Cerebellum (tissue), 4 donors: ENCODE measurements at places on chromosomes 5 and 9.

DNA sequence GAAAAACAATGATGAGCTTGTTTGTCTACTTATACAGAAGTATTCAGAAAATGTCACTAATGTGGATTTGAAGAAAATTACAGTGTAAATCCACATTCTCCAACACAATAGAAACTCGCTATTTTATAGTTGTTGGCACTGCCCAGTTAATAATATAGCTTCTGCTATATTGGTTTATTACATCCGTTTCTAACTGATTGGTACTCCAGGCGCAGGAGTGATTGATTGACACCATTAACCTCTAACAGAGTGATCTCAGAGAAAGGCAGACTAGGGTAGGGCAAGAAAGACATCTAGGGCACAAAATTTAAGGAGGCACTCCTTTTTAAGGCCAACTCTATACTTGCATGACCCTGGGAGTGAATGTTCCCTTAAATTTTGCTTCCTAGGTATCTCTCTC lies 84.0 kb upstream of the MIER3 start:
- DNase-seq, result no peak

GRCh38 chr9:20808002-20808401 lies 123.9 kb downstream of the FOCAD start:
- no peak for DNase-seq

- no peak for DNase-seq
Measured at GRCh38 chr9:135226369-135227050, 139.0 kb downstream of the OLFM1 start.

GRCh38 chr5:135450336-135450735 lies 1.8 kb downstream of the TIFAB start:
- no peak for DNase-seq
